Ovary (tissue), 10 donors: ENCODE measurements at places on chromosomes 7 and 10.

DNA sequence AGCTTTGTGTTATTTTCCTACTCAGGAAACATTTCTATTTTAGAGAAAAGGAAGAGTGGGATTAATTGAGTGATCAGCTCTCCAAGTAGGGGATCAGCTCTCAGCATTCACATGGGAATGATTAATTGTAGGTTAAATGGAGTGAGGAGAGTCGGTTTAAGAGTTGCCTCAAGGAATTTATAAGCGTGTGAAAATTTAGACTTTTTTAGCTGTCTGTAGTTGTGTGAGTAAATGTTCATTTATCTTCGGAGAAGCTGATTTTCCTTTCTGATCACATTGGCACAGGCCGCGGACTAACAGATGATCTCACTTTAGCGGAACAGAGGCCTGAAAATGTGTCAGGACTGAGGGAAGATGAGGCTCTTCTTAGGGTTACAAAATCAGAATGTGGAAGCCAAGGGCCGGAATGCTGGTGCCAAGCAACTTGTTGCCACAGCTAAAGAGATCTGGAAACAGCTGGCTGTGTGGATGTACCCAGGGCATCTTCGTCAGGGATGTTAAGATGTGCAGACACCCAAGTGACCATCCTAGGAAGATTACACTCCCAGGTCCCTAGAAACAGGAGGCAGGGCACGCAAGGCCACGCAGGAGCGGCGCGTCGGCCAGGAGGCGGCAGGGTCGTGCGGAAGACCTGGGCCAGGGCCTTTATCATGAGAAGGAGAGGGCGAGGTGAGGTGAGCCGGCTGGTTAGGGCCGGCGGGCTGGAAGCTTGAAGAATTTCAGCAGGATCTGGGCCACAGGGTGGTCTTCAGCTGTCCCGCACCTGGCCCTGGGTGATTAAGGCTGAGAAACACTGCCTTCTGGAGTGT lies 35.1 kb upstream of the TTYH3 start:
- no peak for DNase-seq

DNA sequence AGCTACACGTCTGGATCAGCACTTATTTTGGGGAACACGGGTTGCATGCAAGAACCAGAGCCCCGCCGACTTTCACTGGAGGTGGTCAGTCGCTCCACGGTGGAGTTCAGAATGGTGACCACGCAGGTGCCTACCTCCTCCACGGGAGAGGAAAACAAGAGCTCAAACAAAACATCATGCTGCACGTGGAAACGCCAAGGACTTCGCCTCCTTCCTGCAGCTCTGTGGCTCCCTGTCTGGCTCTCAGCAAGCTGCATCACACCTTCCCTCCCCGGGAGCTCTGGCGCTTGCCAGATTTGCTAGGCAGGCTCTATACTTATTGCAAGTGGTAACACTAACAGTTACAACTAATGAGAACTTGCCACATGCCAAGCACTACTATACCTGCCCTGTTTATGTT lies 26.0 kb downstream of the GSDME start:
- no peak for DNase-seq

- DNase-seq: no peak
Measured at GRCh38 chr10:69838853-69839252, 37.1 kb downstream of the COL13A1 start.

DNA sequence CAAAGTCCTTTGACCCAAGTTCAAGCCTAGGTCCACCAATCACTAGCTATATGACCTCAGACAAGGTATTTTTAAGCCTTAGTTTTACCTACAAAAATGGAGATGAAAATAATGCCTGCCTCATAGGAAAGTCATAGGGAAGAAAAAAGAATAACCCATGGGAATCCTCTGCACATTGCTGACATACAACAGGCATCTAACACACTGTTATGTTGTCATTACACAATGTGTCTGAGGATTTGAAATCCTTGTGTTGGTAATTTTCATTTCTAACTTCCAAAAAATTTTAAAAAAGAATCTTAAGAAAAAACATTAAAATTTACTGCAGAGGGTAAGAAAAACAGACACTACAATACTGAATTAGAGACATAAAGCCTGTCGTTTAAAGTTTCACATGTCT lies 5.7 kb downstream of the ANK3 start:
- DNase-seq: no peak

- no peak for DNase-seq
Measured at GRCh38 chr7:155851892-155852291, 39.6 kb upstream of the SHH start.

- DNase-seq: no peak
Measured at GRCh38 chr10:27578316-27578715, 74.2 kb downstream of the RAB18 start.

DNA sequence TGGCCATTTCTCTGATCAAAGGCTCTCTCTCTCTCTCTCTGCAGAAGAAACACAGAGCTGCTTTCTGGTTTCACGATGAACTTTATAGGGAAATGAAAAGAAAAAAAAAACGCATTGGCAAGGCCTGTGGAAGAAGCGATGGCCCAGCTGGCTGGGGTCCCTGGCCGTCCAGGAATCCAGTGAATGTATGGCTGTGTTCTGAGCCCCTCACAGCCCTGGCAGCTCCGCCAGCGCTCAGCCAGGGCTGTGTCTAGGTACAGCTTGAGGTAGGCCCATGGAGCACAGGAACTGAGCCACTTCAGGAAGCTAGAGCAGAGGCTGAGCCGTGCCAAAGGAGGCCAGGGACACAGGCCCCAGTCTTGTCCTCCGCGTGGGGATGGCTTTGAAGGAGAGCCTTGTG lies 13.1 kb upstream of the UCMA start:
- no peak for DNase-seq

- no peak for DNase-seq
Measured at GRCh38 chr10:8088504-8088903, 34.0 kb downstream of the GATA3 start.

DNA sequence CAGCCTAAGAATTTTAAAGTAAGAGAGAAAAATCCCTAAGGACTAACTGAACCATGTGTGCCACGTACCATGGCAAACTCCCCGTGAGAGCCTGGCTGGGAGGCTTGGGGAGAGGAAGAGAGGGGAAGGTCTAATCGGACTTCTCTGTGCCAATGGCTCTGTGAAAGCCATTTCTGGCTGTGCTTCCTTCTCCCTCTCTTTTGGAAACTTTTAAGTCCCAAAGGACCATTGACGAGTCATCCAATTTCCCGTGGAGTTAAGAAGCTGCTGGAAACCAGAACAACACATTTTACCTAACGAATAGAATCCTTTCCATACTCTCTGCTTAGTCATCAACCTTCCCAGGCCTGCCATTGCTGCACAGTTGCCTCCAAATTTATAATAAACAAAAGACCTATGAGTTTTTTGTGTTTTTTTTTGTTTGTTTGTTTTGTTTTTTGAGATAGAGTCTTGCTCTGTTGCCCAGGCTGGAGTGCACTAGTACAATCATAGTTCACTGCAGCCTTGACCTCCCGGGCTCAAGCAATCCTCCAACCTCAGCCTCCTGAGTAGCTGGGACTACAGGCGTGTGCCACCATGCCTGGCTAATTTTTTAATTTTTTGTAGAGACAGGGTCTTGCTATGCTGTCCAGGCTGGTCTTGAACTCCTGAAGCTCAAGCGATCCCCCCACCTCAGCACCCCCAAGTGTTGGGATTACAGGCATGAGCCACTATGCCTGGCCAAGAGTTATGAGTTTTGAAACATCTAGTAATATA lies 13.2 kb downstream of the LAMB1 start:
- DNase-seq: no peak

- DNase-seq: no peak
Measured at GRCh38 chr10:93173967-93174845, 100.5 kb downstream of the CYP26A1 start.

- DNase-seq: no peak
Measured at GRCh38 chr7:136470179-136470578, 398.3 kb upstream of the CHRM2 start.

- no peak for DNase-seq
Measured at GRCh38 chr10:6669269-6669859, 89.3 kb upstream of the PRKCQ start.

DNA sequence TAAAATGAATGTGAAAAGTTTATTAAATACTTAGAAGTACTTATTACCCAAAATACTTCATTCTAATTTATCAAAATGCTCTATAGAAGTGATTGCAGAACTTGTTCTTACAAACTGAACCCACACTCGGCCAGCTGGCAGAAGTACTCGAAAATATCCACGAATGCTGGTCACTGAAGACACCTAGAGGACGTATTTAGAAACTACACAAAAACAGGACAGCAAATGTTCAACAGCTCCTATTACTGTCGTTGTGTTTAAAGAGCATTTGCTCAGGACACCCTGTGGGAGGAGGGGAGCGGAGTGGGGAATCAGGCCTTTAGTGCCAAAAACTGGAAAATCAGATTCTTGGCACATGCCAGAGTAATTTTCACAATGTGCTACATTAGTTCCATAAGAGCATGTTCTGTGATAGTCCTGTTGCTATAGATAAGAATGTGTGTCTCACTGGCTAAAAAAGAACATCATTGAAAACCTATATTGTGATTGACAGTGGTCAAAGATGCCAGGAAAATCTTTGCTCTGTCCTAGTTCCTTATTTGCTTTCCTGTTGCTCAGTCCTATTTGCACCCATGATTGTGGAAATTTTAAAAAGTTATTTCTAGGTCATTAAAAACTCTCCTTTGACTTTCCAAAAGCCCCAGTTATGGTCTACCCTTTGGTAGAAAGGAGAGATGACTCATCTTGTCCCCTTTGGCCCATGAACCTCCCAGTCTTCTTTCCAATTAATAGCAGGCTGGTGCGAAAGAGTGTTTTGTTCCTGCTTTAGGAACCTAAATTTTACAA lies 49.0 kb upstream of the NRBF2 start:
- DNase-seq: peak; percentile 70

DNA sequence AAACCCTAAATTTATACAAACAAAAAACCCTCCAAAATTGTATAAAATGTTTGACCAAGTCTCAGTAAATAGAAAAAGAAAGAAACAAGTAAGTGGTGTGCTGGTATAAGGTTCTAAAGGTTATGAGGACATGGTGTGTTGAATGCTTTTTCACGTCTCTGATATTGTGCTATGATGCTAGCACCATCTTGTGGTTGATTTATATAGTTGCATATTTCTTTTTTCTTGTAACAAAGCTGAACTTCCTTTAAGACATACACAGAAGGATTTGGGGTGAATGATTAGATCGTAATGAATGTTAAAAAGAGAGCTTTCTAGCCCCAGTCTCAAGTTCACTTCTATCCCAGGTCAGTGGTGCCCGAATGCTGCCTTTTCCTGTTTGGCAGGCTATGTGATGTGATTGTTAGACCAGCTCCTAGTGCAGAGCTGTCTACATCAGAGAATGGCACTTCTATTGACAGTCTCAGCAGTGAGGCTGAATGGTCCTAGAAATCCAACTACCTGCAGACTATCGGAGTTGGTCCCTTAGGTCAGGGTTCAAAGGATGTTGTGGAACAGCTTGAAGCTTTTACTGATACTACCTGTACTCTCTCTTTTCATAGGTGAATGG lies 25.0 kb downstream of the VTI1A start:
- no peak for DNase-seq

GRCh38 chr7:43431020-43431595 lies 151.8 kb upstream of the STK17A start:
- no peak for DNase-seq

DNA sequence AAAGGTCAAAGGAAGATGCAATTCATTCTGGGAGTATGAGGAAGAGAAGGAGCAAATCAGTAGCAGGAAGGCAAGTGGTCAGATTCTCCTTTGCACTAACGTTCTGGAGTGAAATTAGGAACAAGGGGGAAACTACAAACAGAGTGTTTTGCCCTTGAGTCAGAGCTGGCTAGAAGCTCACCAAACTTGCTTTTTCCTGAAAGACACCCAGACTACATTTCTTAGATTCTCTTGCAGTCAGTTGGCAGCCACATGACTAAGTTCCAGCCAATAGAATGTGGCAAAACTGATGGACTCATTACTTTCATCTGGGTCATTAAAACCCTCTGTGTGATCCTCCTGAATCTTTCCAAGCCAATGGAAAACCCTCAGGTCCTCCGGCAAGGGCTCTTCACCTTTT lies 18.6 kb upstream of the DLX5 start:
- no peak for DNase-seq

- DNase-seq: peak; percentile 17
Measured at GRCh38 chr7:918118-918425, 36.4 kb downstream of the ADAP1 start.

GRCh38 chr7:91020636-91021385 lies 243.4 kb upstream of the FZD1 start:
- DNase-seq: no peak

DNA sequence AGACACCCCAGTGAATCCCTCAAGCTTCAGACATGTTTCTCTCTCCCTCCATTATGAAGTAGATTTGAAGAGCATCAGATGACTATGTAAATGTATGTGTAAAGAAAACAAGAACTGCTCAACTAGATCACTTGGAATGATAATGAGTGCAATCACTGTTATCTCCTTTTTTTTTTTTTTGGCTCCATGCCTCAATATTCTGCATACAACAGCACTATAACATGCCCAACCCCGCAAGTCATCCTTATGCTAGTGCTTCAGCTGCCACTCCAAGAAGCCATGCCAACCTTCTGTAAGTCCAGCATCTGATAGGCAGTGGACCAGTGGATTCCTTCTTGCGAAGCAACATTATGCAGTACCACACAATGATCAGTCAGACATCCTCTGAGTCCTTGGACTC lies 133.7 kb downstream of the TFPI2 start:
- no peak for DNase-seq

GRCh38 chr10:54722075-54722474 lies 79.0 kb downstream of the PCDH15 start:
- no peak for DNase-seq

GRCh38 chr10:132383751-132384196 lies 13.2 kb upstream of the PWWP2B start:
- DNase-seq: peak; percentile 13

DNA sequence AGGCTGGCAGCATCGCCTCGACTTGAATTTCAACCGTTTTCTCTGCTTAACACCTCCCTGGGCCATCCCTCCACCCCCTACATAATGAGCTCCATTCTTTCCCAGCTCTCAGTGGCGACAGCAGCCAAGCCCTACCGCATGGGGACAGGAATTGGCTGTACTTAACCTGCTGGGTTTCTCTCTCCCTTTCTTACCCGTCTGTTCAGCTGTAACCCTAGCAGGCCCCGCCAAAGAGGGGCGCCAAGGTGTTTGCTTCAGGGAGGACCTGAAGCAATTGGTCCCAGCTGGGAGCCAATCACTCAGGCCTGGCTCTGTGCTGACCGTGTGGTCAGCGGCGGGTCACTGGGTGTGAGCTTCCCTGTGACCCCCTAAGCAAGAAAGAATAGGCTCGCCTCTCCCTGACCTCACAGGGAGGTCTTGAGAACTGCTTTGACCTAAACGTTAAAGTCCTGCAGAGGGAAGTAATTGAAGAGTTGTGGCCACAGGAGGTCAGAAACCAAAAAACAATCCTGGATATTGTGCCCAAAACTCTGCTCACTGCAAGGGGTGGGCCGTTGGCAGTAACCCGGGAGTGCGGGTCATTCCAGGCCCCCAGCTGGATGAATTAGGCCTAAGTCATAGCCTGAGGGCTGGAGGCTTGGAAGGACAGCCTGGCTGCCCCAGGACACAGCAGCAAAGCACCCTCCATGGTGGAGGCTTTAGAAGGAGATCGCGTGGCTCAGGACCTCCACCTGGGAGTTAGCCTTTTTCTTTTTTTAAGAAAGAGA lies 114.6 kb downstream of the ITIH5 start:
- no peak for DNase-seq
